ENCODE measurements at places on chromosomes 2 and 18. TPM values are rescaled to one million over a fixed set of nuclear protein-coding genes. Genes with fewer than 3 reads are reported as not detected.

- no peak for DNase-seq
These were observed 33.2 kb upstream of the MYO3B start for GRCh38 chr2:170144761-170145160.

SKA1 gene
- total RNA-seq: 2.9 TPM

GRCh38 chr2:134327367-134327766 is 73.5 kb downstream of the MGAT5 start:
- no peak for DNase-seq

DNA sequence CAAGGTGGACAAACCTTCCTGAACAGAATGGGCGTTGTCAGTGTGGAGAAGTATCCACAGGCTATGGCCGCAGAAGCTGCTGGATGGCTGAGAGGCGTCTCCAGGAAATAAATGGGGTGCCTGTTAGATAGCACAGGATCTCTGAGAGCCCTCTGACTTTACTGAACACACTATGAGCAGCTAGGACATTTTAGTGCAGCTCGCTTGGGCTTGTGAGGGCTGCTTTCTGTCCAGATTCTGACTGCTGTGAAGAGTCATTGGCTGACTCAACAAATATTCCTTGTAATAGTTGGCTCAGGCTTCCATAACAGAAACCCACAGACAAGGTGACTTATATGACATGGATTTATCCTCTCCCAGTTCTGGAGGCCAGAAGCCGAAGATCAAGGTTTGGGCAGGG is 100.2 kb upstream of the SNTG2 start:
- DNase-seq: no peak

TMEM214 gene
- 14.4 TPM for total RNA-seq

ABCG5 gene
- total RNA-seq: not detected

DNA sequence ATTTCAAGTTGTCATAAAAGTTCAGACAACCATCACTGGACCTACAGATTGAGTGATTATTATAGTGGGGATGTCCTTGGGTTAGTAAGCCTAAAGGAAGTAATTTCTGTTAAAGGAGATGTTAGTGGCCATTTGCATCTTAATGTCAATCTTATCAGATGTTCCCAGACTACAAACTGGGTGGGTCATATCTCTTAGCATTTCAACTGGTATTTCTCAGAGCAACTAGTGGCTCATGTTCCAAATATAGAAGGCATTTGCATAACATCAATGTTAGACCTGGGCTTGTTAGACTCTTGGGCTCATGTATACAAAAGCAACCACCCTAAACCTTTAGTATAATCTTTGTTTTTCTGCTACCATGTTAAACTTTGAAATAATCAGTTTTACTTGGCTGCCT is 17.9 kb downstream of the PLEKHA3 start:
- DNase-seq: no peak

DNA sequence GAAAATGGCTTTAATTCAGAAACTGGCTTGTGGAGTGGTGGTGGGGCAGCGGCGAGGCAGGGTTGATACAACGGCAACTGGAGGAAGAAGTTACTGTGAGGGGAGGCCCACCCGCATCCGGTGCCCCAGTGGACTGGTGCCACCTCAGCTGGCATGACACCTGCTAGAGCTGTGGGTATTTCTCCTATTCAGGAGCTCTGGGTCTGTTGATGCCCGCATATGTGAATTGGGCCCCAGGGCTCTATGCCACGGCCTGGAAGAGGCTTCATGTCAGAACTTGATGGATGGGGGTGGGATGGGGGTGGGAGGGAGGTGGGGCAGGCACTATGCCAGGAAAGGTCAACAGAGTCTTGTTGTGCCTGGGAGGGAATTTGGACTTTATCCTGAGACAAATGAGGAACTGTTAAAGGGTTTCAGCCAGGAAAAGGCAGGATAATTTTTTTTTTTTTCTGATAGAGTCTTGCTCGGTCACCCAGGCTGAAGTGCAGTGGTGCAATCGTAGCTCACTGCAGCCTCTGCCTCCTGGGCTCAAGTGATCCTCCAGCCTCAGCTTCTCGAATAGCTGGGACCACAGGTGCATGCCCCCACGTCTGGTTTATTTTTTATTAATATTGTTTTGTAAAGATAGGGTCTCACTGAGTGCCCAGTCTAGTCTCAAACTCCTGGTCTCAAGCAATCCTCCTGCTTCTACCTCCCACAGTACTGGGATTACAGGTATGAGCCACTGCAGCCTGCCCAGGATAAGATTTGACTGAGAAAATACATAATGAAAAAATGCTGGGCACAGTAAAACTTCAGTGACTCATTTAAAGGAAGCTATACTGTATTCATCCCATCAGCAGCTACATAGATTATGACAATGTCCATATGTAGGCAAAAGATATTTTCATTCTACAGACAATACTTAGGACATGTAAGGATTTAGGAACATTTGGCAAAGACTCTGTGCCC is 52.6 kb downstream of the SH2D6 start:
- DNase-seq: no peak

- no peak for DNase-seq
These were observed 343.2 kb downstream of the EIPR1 start for GRCh38 chr2:3034396-3034795.

GRCh38 chr2:161116509-161116908 is 43.7 kb upstream of the TANK start:
- DNase-seq: no peak

DNA sequence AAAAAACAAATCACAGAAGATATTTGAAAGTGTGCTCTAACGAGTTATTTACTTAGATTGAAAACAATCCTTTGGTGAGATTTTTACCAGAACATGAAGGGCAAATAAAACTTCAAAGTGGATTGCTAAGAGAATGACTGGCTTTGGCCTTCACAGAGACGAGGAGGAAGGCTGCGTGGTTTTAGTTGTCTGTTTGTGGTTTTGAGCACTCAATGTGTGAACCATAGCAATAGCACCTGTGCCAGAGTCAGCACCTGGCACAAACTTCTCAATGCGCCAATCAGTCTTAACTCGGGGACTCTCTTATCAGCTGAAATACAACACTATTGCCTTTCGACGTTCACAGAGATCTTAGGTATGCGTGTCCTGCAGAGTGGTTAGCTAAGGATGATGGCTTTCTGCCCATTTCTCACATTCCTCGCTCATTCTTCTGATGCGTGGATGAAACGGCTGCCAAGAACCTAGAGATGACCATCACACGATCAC is 70.0 kb downstream of the MBP start:
- no peak for DNase-seq

- no peak for DNase-seq
These were observed 1.4 kb upstream of the SERTAD2 start for GRCh38 chr2:64655018-64655664.

- no peak for DNase-seq
These were observed 98.8 kb downstream of the TRABD2A start for GRCh38 chr2:84781942-84782716.

DNA sequence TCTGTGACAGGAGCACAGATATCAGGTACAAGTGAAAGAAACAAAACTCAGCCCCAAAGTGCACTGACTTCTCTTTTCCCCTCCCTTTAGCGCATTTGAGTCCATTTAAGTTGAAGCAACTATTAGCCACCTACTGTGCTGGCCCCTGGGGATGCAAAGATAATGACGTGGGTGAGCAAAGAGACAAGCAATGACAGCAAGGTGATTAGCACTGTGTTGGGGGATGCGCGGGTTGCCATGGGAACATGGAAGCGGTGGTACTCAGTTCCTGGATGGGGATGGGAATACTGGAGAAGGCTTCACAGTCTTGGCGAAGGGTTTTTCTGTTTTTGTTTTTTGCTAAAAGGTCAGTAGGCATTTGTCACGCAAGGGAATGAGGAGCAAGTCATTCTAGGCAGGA is 205.8 kb downstream of the LDLRAD4 start:
- DNase-seq: no peak

DNAJC5G gene
- total RNA-seq: 1.0 TPM

PTPRN gene
- total RNA-seq: not detected

DNA sequence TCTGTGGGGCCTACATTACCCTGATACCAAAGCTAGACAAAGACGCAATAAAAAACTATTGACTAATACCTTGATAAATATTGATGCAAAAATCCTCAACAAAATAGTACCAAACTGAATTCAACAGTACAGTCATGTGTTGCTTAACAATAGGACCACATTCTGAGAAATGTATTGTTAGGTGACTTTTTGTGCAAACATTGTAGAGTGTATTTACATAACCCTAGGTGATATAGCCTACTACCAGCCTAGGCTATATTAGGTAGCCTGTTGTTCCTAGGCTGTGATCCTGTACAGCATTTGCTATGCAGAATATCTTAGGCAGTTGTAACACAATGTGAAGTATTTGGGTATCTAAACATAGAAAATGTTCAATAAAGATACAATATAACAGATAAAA is 36.7 kb downstream of the CCDC138 start:
- DNase-seq: no peak

- DNase-seq: no peak
These were observed 79.3 kb upstream of the FAM98A start for GRCh38 chr2:33678436-33678835.

DNA sequence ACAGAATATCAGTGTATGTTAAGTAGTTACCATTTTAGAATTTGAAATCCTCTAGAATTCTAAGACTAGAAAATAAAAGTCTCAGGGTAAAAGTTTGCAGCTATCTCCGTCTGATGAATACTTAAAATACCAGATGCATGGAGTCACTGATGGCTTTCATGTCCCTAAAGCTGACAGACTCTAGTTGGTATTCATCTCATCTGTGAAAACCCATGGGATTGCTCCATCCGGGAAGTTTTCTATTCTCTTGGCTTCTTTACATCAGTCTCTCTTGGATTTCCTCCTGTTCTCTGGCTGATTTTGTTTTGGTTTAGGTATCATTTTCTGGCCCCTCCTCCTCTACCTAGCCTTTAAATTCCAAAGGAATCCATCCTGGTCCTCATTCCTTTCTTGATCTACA is 465.6 kb upstream of the POU3F3 start:
- no peak for DNase-seq

PIEZO2 gene
- total RNA-seq: 343 TPM

DNA sequence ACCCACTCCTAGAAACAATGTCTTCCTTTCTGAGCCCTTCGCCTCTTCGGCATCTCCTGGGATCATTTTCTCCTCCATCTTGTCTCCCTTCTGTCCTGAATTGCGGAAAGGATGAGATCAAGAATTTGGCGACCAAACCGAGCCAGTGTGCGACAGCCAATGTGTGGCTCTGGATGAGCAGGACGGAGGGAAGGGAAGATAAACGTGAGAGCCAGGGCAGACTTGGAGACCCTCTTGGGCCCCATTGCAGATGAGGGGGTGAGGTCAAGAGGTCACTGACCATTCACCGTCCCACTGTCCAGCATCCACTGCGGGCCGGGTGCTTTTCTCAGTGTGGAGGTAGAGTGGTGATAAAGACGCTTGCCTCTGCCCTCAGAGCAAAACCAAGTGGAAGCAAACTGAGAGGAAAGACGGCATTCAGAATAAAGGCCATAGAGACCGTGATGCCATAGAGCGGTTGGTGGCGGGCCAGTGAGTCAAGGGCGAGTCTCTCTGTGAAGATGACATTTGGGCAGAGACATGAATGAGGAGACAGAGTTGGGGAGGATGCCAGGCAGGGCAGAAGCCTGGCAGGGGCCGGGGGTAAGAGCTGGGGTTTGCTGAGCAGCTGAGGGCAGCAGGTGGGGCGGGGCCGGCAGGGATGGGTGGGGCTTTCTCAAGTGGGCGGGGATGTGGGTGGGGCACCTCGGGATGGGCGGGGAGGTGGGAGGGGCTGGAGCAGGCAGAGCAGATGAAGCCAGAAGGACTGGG is 55.6 kb downstream of the ACAA2 start:
- no peak for DNase-seq

GRCh38 chr18:58649966-58650816 is 21.1 kb upstream of the MALT1 start:
- DNase-seq: no peak

- no peak for DNase-seq
These were observed 56.4 kb downstream of the MAP4K4 start for GRCh38 chr2:101753720-101754490.

FER1L5 gene
- not detected for total RNA-seq

KLHL41 gene
- total RNA-seq: 0.13 TPM

RAD51AP2 gene
- not detected for total RNA-seq

NTSR2 gene
- total RNA-seq: not detected

AGXT gene
- not detected for total RNA-seq

SLC4A5 gene
- 0.25 TPM for total RNA-seq

GRCh38 chr2:237722616-237723015 is 76.0 kb upstream of the RBM44 start:
- DNase-seq: no peak

GRCh38 chr18:62512532-62512931 is 10.3 kb upstream of the ZCCHC2 start:
- DNase-seq: no peak

DNA sequence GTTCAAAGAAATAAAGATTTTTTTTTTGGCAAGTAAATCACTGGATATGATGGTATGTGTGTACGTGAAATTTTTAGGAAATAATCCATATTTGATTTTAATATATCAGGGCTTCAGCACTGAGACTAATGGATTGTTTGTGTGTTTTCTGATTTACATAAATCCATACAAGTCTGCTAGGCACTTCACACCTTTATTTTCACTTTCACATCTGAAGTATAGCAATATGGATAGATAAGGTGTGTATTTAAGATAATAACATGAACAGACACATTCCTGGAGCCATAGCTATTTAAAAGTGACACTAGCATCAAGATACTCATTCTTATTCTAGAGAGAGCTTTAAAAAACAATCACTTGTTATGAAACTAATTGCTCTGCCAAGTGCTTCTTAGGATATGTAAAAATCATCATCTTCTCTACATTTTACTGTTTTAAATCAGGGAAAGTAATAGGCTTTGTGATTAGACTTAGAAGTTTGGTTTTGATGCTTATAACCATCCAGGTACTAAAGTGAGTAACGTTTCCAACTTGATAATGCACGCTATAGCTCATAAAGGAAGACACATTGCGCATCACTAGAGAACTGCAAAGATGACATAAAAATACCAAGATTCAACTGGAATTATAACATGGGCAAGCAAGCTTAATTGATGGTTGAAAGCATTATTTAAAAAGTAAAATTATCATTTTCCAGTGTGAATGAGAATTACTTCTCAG is 208.9 kb downstream of the ZEB2 start:
- no peak for DNase-seq

- no peak for DNase-seq
These were observed 272.0 kb downstream of the CYRIA start for GRCh38 chr2:16393500-16394071.

FZD7 gene
- total RNA-seq: under 0.01 TPM

CMPK2 gene
- 0.64 TPM for total RNA-seq

CROCC2 gene
- total RNA-seq: not detected

GRCh38 chr2:65070172-65070830 is 14.1 kb downstream of the CEP68 start:
- DNase-seq: peak; percentile 80

- peak; percentile 36 for DNase-seq
These were observed 36.2 kb downstream of the CHST10 start for GRCh38 chr2:100381240-100381639.

GRCh38 chr2:238952261-238952919 is 104.5 kb downstream of the TWIST2 start:
- no peak for DNase-seq

GRCh38 chr18:7750095-7750663 is 183.1 kb downstream of the PTPRM start:
- peak; percentile 38 for DNase-seq

DNA sequence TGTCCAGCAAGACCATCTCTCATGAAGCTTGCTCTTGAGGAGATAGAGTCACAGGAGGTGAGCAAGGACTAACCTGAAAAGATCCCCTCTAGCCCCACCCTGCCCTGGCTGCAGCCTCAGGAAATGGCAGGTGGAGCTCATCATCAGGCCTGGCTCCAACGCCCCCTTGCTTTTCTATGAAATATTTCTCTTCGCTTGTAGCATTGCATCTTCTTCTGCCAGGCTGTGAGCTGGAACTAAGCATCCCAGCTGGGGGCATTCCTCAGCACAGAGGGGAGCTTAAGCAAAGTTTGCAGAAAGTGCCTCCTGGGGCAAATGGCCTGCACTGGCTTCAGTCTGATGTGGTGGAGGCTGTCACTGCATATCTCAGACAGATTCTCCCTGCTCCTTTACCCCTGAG is 90.1 kb upstream of the LGALSL start:
- no peak for DNase-seq

Data from dermis microvascular lymphatic vessel endothelial cell (primary cell).